8988T (cell line): ENCODE measurements at places on chromosomes 3 and 15.

DNA sequence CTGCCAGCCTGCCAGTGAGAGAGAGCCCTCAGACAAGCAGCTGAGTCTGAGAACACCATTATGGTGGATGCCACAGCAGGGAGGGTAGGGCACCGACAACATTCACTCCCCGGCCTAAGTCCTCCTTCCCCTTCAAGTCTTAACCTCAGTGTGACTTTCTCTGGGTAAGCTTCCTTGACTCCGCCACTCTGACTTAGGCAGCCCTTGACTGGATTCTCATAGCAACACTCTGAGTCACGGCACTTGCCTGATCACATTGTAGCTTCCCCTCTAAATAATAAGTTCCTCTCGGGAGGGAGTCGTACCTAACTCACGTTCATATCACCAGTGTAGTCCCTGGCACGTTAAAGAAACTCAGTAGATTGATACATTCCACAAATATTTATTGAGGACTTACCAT is 180.5 kb downstream of the FOXB1 start:
- DNase-seq, result no peak

- DNase-seq, result no peak
These were observed 78.0 kb downstream of the FSIP1 start for GRCh38 chr15:39704689-39705088.

DNA sequence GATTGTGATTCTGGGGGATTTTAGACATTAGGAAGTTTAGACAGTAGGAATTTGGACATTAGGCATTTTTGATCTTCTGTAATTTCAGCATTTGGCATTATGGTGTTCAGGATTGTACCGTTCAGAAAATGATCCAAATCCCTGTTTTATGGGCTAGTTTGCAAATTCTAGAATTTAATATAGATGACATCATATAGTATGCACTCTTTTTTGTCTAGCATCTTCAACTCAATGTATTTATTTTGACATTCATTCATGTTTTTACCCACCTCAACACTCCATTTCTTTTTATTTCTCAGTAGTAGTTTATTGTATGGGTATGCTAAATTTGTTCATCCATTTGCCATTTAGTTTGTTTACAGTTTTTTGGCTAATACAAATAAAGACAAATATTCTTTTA is 105.3 kb upstream of the ZPLD1 start:
- DNase-seq, result no peak

DNA sequence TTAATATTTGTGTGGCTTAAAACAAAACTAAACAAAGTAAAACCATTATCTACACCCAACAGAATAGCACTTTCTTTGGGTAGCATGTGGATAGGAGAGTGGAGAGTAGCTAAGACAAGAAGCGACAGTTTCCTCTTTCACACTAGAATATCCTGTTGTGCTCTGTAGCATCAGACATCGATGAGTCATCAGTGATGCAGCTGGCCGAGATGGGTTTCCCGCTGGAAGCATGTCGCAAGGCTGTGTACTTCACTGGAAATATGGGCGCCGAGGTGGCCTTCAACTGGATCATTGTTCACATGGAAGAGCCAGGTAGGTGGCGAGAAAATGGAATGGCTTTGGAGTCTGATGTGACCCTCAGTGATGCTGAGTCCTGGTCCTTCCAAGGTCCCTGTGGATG is 108.1 kb downstream of the USP13 start:
- DNase-seq, result peak; percentile 44

DNA sequence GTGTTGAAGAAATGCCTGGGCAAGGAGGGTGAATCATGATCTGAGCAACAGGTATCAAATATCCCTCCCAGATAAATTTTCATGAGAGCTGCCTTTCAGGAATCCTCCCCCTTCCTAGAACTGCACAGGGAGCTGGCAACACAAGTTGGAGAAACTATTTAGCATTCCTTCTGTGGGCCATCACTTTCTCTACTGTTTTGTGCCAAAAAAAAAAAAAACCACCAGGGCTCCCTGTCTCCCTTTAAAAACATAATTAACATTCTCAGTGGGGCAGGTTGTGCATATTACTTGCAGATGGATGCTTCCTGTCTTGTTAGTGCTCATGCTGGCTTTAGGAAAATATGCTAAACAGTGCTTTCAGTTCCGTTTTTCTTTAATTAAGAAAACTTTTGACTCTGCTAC is 234.9 kb upstream of the LMCD1 start:
- no peak for DNase-seq

DNA sequence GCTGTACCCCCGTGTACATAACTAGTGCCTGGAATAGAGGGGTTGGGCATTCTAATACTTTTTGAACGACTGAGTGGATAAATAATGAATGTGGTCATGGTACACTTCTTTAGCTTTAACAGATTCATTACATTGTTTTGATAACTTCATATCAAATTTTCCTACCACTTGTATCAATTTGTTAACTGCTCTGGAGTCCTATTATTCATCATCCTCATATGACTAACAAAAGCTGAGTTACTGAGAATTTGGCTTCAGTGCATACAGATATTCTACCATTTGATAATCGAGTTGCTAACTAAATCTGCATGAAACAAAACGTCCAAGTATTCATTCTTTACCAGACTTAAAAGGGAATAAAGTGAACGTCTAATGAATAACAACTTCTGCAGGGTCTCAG is 31.7 kb downstream of the FRMD5 start:
- DNase-seq, result no peak

- DNase-seq, result no peak
These were observed 25.0 kb upstream of the MUSTN1 start for GRCh38 chr3:52859686-52860423.

DNA sequence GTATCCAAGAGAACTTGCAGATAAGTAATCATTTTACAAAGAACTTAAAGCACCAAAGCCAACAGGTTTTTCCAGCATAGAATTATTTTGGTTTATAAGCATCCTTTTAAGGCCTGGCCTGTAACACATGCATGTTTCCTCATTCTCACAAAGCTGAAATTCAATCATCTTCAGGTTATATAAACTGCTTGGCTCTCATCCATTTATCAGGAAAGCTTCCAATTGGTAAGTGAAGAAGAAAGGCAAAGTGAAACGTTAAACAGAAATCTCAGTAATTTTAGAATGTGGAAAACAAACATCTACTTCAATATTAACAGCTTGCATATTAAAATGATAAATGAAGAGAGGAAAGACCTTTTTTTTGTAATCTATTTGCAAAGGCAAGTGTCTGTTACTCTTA is 1.6 kb downstream of the SERP1 start:
- DNase-seq, result no peak

DNA sequence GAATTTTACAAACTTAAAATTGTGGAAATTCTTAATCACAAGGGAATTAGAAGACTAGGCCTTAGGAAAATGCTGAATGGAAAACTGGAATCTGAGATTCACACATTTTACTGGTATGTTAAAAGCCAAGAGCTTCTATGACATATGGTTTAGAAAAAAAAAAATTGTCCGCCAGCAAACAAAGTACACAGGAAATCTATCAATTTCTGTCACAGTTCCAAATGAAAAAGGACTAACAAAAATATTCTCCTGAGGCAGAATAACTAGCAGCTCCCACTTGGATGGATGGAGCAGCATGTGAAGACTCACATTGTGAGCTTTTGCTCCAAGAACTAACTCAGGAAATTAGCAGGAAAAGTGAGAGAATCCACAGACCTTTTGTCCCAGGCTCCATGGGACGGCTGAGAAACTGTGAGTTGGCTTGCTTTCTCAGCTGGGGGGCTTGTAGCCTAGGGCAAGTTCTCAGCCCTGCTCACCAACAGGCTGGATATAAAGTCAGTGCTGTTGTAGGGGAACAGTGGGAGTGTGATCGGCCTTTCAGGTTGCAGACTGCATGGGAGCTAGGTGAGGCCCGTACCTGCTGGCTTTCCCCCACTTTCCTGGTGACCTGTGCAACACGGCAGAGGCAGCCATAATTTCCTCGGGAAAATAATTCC is 731.1 kb upstream of the SGO1 start:
- no peak for DNase-seq

- no peak for DNase-seq
These were observed 3.7 kb upstream of the CLDN1 start for GRCh38 chr3:190325923-190326322.

DNA sequence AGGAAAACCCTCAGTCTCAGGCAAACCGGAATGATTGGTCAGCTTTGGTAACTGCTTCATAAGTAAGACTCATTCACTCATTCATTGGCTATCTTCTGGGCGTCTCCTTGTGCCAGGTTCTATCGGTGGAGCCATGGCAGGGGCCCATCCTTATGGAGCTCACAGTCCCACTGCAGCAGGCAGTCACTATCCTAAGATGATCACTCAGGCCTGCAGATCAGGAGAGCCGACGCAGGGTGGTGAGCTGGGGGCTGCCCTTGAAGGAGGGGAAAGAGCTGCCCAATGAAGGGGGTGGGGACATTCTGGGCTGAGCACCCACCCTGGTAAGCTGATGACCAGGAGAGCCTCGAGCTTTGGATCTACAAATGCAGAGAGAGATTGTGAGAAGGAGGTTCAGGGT is 20.5 kb upstream of the FGD5 start:
- no peak for DNase-seq

DNA sequence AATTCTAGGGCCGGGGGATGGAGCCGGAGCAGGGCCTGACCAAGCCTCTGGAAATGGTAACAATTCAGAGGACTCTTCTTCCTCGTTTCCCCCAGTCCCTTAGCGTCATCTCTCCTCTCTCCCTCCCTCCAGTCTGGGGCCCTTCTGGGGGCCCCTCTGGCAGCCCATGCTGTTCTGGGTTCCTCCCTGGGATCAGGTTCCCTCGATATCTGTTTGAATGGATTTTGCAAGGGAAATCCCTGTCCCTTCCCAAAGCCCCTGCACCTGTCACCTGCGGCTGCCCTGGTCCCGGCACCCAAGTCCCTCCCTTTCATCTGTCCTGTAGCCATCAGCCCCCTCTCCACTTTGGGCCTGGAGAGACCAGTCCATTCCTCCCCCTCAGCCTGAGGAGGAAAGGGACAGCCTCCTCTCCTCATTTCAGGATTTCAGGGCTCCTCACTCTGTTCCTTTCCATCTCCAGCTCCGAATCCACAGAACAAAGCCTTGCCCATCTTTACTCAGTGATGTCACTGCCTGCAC is 1.7 kb upstream of the PLCB2 start:
- DNase-seq, result no peak

DNA sequence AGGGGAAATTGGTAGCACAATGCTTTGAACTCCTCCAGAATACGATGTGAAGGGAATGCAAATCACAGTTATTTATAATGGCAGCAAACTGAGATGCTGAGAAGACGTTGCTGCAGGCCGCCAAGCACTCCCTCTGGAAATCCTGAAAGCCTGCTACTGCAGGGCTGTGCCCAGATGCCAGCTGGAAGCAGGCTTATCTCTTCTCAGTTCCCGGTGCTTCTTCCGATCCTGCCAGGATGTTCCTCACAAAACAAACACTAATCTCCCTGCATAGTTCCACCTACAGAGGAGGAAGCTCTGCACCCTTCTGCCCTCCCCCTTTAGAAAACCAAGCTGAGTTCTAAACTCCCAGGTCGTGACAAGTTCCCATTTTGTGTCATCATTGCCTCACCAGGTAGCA is 201.7 kb upstream of the BCL6 start:
- no peak for DNase-seq

- no peak for DNase-seq
These were observed 609.7 kb downstream of the PDCD6IP start for GRCh38 chr3:34408088-34408487.

DNA sequence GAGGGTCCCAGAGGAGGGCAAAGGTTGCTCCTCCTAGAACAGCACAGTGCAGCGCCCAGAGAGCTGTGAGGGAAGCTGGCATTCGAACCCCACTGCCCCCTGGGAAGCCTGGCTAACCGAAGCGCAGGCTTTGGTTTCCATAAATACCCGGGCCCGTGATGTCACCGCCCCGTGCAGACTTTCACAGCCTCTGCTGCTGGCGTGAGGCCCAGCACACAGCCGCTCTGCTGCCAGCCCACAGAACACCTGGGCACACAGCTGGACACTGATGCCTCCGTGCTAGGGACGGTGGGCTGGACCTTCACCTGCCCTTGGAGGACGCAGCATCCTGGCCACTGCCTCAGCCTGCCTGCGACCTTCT is 1.0 kb downstream of the IQSEC1 start:
- no peak for DNase-seq

DNA sequence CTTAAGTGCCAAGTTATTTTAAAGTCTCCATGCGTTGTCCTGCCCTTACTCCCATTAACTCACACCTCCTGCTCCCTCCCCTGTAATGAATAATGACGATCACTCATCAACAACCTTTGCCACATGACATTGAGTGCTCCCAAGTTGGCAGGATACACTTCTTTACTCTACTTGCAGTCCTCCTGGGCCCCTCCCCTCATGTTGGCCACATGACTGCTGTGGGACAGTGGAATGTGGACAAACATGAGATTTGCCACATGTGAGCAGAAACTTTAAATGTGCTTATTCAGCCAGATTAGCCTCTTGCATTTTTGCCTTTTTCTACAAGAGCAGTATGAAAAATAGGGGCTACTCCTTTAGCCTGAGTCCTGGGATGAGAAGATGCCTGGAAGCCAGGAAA is 167.9 kb downstream of the DCLK3 start:
- DNase-seq, result no peak

- DNase-seq, result no peak
These were observed 68.8 kb downstream of the HMCES start for GRCh38 chr3:129347458-129347845.

DNA sequence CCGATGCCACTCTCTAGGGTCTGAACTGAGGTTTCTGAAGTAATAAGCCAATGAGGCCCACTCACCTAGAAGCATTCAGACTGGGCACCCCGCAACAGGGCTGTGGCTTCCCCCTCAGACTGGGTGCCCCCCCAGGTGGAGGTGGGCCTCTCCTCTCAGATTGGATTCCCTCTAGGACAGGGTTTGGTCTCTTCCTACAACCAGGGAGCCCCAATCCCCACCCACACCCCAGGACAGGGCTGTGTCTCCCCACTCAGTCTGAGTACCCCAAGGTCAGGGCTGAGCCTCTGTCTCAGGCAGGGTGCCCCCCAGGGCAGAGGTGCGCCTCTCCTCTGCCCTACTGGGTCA is 27.7 kb downstream of the PTH1R start:
- DNase-seq, result no peak

DNA sequence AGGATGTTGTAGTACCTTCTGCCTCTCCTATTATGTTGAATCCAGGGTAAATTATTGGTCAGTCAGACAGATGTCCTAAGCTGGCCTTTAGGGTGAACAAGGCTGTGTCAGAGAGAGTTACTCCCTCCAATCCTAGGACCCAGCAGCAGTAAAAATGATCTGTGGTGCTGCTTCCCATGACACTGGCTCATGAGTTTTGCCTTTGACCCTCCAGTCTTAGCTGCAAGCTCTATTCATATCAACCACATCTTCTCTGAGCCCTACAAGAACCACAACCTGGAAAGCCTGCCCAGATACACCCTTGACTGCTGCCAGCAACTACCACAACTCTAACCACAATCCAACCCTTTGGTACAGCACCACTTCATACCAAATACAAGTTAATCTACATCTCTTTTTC is 27.2 kb upstream of the PHLDB2 start:
- no peak for DNase-seq

DNA sequence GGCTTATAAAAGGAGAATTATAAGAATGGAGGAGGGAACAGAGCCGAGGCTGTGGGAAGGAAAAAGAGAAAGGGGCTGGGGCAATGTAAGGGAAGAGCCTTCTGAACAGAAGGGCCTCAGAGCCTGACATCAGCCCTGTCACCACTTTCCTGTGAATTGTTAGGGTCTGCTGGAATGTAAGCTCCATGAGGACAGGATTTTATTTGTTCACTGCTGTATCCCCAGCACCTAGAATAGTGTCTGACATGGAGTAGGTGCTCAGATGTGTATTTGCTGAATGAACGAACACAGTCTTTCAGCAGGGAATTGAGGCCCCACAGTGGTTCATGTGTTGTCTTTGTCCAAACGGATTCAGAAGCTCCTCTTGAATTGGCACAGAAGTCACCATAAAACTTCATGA is 251.5 kb downstream of the OPA1 start:
- no peak for DNase-seq

GRCh38 chr3:17074559-17074958 is 189.8 kb downstream of the PLCL2 start:
- DNase-seq, result no peak
